Activated naive CD8-positive, alpha-beta T cell treated with anti-CD3 and anti-CD28 coated beads, Interleukin-2, amount 50 U/mL, for 16 hours (primary cell): ENCODE measurements at places on chromosomes 16 and 17.

GRCh38 chr17:36602030-36602748 is 806 bp downstream of the MRM1 start:
- no peak for DNase-seq

- no peak for DNase-seq
These were observed 62.5 kb downstream of the SREBF1 start for GRCh38 chr17:17774009-17774881.

GRCh38 chr16:22117609-22118008 is 25.3 kb downstream of the VWA3A start:
- DNase-seq: no peak

GRCh38 chr17:29042679-29043538 is at the start of gene PIPOX:
Gene PIPOX, plus strand, starts transcription at chr17:29043141. Its CDS starts 85 bp downstream, at chr17:29043226.
- DNase-seq: no peak

- no peak for DNase-seq
These were observed 4.1 kb upstream of the MED24 start for GRCh38 chr17:40058186-40058784.

- DNase-seq: no peak
These were observed 34.9 kb downstream of the NUP93 start for GRCh38 chr16:56764835-56765234.

DNA sequence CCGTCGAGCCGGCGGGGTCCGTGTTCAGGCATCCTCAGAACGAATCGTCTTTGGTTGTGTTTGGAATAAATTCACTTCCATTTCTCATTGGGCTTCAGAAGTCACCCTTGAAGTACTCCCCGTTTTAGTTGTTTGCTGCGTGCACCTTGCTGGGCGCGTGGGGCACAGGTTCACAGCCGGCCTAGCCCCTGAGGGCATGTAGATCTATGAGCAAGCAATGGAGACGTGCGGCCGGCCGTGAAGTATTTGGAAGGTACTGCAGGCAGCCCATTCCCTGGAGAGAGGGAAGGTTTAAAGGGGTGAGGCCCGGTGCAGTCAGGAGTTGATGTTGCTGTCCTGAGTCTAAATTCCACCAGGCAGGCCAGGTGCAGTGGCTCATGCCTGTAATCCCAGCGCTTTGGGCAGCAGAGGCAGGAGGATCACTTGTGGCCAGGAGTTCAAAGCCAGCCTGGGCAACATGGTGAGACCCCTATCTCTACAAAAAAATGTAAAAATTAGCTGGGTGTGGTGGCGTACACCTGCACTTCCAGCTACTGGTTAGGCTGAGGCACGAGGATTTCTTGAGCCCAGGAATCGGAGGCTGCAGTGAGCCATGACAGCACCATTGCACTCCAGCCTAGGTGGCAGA is 714 bp downstream of the ACSF3 start:
- no peak for DNase-seq

GRCh38 chr17:63838631-63839171 is 3.8 kb downstream of the SMARCD2 start:
- DNase-seq: no peak

DNA sequence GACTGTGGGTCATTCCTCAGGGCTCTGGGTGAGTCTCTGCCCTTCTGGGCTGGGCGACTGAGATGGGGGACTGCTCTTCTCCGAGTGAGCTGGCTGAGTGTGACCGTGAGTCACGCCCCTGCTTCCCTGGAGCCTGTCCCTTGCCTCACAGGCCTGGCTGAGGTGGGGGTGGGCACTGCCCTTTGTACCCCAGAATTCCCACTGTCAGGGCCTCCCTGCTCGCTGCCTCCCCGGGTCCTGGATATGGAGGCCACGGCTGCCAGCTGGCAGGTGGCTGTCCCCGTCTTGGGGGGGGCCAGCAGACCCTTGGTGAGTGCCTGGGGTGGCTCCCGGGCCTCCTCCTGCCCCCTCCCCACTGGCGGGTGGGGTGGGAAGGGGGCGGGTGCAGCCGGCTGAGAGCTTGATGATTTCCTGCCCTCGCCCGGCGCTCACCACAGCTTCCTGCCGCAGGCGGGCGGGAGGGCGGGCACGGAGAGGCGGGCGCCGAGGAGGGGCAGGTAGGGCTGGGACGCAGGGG is at the start of gene LAT:
TSS of gene LAT (plus strand) at position 434 of the 517 bp plus-strand sequence. CDS start 366 bp downstream, outside the sequence.
- no peak for DNase-seq

- no peak for DNase-seq
These were observed 59.4 kb upstream of the XYLT1 start for GRCh38 chr16:17529982-17530760.

DNA sequence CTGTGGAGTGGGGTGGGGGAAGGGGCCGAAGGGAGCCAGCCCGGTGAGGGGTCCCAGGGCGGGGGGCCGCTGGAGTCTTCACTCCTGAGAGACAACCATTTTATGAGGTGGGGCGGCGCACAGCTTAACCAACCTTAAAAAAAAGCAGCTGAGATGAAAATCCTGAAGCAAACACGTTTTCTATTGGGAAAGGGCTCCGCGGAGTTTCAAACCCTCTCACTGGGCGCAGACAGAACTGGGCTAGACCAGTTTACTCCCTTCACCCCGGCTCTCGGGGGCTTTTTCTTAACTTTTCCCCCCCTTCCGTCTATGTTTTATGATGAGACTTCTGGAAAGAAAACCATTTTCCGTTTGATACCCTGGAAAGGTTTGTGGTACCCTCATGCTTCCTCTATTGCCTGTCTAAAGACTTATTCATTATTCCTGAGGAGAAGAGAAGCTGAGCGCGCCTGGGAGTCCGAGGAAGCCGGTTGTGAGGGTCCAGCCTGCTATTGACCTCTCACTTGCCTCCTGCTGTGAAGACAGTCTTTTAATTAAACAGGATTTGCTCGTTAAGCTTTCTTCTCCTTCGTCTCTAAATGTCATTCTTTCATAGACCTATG is 482 bp upstream of the SSH2 start:
- no peak for DNase-seq

DNA sequence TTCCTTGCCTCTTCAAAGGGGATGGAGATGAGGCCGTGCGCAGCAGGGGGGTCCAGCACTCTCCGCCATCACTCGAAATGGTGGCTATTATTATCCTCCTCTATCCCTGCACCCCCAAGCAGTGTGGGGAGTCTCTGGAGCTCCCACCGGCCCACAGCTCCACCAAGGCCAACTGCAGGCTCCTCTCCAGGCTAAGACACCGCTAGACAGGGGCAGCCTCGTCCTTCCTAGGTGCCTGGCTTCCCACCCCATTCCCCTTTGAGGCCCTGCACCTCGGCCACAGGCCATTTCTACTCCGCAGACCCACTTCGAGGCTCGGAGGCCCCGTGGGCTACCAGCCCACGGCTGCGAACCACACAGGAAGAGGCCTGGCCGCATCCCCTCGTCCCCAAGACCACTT is 39.6 kb upstream of the PABPN1L start:
- no peak for DNase-seq

DNA sequence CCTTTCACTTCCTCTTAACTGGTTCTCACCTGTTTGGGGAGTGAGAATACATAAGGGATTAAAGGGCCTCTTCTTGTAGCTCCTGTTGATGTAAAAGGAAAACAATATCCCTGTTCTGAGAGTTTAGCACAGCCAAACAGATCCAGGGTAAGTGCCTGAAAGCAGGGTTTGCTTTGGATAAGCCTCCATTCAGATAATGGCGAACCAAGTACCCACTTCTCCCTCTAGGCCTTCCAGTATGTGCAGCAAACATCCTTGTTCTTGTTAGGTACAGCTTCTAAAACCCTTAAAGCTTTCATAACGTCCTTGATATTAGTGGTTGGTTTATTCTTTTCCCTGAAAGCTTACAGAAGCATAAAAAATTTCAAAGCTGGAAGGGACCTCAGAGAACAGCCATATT is 130.6 kb upstream of the DNAH9 start:
- DNase-seq: no peak

DNA sequence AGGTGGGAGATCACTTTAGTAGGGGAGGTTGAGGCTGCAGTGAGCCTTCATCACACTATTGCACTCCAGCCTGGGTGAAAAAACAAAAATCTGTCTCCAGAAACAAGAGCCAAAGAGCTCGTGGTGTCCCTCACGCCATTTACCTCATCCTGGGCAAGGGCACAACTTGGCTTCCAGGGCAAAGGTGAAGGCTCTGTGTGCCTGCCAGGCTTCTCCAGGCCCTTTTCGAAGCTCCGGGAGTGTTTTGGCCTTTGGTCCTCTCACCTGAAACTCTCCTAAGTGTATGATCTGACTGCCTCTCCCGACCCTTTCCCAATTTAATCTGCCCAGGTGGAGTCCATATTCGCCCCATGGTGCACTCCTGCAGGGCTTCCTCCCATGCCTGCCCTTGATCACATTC is 11.6 kb upstream of the CES3 start:
- no peak for DNase-seq

DNA sequence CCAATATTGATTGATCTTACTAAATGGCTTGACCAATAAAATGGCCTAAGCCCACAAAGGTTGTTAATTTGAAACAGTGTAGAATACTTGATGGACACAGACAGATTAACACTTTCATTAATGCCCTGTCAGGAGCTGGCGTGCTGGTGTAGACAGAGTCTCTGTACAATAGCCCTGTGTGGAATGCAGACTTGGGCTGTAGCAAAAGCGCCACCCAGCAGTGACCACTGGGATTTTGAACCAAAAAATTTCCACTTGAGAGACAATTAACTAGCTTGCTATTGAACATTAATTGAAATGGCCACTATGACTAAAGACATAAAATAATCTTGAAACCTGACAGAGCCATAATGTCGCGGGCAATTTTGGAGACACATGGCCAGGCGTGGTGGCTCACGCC is 19.7 kb upstream of the GUCY2D start:
- DNase-seq: no peak

- no peak for DNase-seq
These were observed 102.8 kb downstream of the ADAMTS18 start for GRCh38 chr16:77331802-77332586.

- no peak for DNase-seq
These were observed 14.2 kb downstream of the USP10 start for GRCh38 chr16:84714028-84714427.

GRCh38 chr16:49452578-49452977 is 79.0 kb downstream of the C16orf78 start:
- no peak for DNase-seq

DNA sequence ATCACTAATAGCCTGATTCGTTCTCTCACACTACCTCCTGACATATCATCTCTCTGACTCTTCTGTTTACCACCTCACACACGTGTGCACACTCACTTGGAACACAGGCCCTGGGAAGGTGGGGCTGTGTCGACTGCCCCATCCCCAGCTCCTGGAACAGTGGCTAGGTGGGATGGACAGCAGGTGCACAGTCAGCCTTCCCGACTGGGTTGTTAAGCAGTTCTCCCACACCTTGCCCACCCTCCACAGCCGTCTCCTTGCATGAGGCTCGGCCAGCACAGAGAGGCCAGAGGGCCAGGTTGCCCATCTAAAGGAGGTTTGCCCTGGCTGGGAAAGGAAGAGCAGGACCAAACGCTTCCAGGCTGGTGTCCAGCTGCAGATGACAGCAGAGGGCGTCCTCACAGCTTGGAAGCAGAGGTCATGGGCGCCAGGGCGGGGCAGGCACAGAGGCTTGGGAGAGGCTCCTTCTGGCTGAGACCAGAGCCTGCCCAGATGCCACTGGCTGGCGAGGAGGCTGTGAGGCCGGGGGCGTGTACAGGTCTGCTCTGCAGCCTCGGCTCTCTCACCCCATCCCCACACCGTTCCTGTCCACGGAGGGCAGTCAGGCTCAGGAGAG is 92.8 kb downstream of the AMFR start:
- no peak for DNase-seq

DNA sequence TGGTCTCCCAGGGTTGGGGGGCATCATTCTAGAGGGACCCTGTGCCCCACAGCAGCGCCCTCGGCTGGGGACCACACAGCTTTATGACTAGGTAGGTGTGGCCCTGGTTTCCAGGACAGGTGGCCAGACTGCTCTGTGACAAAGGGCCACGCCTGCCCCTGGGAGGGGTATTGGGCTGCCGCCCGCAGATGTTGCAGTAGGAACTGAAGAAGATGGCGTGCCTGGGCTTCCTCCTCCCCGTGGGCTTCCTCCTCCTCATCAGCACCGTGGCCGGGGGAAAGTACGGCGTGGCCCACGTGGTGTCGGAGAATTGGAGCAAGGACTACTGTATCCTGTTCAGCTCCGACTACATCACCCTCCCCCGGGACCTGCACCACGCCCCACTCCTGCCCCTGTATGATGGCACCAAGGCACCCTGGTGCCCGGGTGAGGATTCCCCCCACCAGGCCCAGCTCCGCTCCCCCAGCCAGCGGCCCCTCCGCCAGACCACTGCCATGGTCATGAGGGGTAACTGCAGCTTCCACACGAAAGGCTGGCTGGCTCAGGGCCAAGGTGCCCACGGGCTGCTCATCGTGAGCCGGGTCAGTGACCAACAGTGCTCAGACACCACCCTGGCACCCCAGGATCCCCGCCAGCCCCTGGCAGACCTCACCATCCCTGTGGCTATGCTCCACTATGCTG is at the start of gene SPPL2C:
TSS of gene SPPL2C (plus strand) at position 187 of the 681 bp plus-strand sequence. CDS start at position 213, 26 bp downstream.
- DNase-seq: no peak

- DNase-seq: peak; percentile 64
These were observed at the start of gene UNKL for GRCh38 chr16:1414532-1415260. Gene UNKL, minus strand, starts transcription at chr16:1414704. Its CDS starts 13 bp downstream, at chr16:1414691.

DNA sequence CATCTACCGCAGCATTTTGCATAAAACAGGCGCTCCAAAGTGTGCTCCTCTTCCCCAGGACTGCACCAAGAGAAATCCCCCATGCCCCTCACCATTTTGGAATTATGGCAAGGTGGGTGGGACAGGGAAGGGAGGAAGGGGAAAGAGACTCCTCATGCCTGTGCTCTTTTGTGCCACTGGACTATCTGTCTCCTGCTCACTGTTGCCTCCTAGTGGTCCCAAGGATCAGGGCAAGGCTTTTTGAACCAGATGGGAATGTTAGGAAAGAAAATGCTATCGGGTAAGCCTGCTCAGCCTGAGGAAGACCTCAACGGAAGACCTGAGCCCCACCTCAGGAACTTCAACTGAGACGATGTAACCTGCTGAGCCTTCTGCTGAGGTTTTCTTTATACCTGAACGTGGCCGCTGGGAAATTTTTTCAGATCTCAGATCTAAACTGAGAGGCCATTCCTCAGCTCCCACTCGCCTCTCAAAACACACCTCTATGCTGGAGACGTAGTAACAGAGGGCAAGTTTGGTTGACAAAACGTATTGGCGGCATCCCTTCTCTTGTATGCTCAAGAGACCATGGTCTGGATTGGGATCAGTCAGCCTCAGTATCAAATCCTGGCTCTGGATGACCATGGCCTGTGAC is 58.3 kb downstream of the SPACA3 start:
- no peak for DNase-seq

GRCh38 chr16:57651344-57652333 is 16.5 kb upstream of the ADGRG3 start:
- DNase-seq: no peak
